Mucosa of gallbladder (tissue), 1 donor: ENCODE measurements at places on chromosomes 6 and 20. TPM values are rescaled to one million over a fixed set of nuclear protein-coding genes. Genes with fewer than 3 reads are reported as not detected.

DNA sequence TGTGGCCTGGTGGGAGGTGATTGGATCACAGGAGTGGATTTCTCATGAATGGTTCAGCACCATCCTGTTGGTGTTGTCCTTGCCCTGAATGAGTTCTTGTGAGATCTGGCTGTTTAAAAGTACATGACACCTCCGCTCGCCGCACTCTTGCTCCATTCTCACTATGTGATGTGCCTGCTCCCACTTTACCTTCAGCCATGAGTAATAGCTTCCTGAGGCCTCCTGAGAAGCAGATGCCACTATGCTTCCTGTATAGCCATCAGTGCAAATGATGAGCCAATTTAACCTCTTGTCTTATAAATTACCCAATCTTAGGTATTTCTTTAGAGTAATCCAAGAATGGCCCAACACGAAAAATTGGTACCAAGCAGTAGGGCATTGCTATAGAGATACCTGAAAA lies 34.5 kb downstream of the KIF16B start:
- DNase-seq = no peak

GRCh38 chr6:453152-453551 lies 61.6 kb downstream of the IRF4 start:
- peak; percentile 54 for DNase-seq

- no peak for DNase-seq
Observed at GRCh38 chr6:140078561-140079125, 704.2 kb upstream of the CITED2 start.

DNA sequence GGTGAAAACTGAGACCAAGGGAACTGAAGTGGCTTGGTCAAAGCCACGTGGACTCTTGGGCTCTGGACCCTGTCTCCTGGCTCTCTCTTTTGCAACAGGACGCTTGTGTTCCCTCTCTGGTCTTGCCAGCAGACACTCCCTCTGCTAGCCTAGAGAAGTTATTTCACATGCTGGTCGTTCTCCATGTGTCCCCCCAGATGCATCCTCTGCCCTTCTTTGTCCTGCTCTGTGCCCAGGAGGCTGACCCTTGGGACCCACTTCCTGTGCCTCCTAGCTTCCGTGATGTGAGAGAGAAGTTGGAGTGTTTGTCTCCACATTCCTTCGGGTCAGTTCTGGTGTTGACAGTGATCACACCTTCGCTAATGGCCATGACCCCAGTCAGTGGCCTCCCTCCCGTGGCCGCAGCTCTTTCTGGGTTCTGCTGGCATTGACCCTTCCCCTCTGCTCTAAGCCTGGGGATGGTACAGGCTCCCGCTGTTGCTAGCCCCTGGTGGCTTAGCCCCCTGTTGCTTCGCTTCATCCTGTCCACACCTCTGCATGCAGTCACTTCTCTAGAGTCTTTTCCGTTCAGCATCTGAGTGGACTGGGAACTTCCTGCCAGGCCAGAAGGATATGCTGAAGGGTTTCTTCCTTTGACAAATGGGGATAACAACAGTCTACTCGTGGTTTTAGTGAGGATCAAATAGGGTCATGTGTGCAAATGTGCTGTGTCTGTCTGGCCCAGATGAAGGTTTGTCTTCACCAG lies 70.1 kb upstream of the BMP2 start:
- no peak for DNase-seq

GRCh38 chr6:151147118-151147832 lies 92.5 kb upstream of the AKAP12 start:
- DNase-seq = no peak

- DNase-seq = peak; percentile 66
Observed at GRCh38 chr6:56843476-56844349, 111.2 kb upstream of the BEND6 start.

DNA sequence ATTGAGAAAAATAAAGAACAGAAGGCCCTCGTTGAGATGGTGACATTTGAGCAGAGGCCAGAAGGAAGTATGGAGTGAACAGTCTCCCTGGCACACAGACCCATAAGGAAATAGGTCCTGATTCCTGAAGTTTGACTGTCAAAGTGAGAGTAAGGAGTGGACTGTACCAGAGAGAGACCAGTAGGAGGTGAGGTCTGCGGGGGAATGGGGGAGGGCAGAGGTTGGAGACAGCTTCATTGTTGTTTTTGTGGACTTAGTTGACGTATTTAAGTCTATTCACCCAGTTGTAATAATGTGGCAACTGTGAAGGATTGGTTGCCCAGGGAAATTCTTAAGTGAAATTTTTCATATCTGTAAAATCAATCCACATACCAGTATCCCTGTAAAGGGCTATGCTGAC lies 110.7 kb downstream of the TFAP2B start:
- DNase-seq = no peak

DNA sequence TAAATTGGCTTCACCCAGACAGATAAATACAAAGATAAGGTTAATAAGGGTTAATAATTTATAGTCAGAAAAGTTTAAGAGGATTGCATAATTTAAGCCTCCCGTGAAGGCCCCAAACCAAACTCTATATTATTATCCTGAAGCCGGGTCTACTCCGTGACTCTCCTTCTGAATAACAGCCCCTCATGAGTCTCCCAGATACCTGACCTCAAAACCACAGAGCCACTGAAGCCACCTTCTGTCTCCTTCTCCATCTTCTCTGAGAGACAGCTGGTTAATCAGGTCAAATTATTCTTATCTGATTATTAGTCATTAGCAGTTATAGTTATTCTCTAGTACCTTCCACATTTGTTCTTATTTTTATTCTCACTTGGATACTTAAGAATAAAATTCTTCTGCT lies 569.2 kb upstream of the AGPAT4 start:
- DNase-seq = no peak

DNA sequence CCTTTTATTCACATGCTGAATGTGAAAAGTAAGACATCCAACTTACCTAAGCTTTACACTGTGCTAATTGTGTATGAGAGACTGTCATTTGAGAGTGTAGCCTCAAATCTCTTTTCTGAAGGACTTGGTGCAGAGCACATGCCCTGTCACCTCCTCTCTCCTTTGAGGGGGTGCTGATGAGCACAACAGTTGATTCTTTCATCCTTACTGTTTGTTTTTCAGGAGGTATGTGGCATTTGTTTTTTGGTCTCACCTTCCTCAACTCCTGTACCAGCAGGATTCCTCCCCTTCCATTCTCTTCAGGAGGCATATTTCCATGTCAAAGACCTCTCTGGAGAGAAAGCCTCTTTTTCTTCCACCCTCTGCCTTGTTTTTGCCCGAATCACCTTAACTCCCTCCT lies 252.6 kb upstream of the CITED2 start:
- DNase-seq = no peak

GRCh38 chr6:1993042-1993441 lies 252.4 kb downstream of the GMDS start:
- DNase-seq = no peak

DNA sequence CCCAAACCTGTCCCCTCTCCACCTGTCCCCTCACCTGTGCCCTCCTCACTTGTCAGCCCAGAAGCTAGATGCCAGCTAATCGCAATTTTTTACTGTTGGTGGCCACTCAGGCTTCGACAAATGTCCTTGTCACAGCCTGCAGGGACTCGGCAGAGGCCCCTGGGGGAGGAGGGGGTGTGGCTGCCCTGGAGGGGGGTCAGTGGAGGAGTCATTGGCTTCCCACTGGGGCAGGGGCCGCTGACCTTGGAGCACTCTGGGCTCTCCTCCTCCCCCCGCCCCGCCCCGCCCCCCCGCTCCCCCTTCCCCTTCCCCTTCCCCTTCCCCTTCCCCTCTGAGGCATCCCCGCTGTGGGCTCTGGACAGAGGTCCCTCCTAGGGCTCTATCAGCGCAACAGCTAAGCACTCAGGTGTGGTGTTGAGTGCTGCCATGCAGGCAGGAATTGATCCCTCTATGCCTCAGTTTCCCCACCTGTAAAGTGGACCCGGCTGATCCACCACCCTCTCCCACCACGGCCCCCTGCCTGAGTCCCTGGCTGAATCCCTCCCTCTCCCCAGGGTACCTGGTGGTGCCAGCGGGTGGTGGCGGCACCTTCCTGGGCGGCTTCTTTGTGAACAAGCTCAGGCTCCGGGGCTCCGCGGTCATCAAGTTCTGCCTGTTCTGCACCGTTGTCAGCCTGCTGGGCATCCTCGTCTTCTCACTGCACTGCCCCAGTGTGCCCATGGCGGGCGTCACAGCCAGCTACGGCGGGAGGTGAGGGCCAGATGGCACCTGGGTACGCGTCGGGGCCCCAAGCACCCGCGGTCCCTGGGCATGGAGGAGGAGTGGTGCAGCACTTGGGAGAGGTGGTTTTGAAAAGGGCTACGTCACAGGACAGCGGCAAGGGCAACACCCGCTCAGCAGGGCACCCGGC lies 23.8 kb downstream of the SLCO4A1 start:
- no peak for DNase-seq

DNA sequence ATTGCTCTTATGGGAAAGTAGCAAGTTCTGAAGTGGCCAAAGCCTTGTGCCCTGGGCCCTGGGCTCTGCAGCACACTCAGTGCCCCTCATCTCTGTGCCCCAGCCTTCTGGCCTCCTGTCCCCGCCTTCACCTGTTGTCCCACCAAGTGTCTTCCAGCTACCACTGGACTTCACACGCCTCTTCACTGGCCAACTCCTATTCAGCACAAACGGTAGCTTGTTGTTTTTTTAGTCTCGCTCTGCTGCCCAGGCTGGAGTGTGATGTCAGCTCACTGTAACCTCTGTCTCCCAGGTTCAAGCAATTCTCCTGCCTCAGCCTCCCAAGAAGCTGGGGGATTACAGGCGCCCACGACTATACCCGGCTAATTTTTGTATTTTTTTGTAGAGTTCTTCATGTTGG lies 4.8 kb downstream of the CCHCR1 start:
- no peak for DNase-seq

DNA sequence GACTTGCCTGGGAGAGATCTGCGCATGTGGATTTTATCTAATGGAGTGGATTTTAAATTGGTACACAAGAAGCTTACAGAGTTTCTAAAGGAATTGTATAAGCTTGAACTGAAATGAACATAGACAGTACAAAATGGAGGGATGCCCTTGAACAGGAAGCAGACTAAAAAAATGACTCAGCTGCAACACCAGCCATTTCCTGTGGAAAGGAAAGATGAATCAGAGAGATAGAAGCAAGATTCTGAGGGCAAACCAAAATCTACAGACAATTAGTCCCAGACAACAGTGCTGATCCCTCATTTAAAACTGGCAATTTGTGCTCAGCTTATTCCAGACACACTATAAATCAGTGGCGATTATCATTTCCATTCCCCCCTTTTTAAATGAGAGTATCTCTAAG lies 114.6 kb upstream of the TCF21 start:
- no peak for DNase-seq

Gene SUPT3H
- total RNA-seq = 5.1 TPM

Gene SLA2
- total RNA-seq = 2.0 TPM

Gene TNF
- total RNA-seq = 6.6 TPM
